ENCODE measurements at places on chromosomes 11 and 22.

GRCh38 chr11:70836071-70836470 lies 416.3 kb downstream of the SHANK2 start:
- DNase-seq, result no peak

DNA sequence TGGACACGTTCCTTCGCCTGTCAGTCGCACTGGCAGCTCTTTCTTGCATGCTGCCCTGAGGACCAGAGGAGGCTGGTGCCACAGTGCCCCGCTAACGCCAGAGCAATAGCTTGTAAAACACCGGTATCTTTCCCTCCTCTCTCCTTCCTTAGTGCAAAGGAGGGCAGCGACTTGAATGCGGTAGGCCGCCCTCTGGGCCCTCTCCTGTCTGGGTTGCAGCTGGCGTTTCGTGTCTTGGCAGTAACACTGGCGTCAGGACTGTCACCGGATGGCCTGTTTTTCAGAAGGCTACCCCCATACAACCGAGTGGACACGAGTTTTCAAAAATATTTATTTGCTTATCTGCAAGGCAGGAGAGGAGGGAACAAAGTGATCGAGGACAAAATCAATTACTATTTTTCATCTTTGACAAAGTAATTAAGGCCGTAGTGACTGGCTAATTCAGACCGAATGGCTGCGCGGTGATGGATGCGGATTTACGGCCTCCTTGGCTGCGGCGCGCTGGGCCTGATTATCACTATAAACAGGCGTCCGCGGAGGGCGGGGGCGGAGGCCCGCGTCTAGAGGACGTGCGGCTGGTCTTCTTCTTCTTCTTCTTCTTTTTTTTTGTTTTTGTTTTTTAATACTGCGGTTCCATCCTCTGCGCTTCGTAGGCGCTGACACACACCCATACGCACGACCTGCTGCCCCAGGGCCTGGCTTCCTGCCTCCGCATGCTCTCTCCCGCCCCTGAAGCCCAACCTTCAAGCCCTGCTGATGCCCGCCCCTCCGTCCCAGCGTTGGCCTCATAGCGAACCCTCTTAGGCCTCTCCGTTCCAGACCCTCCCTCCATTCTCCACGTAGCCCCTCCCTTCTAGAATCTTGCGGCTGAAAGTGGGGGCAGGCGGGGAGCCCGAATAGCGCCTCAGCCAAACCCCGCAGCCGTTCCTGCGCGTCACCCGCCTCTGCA lies 2.9 kb upstream of the SLC6A5 start:
- DNase-seq, result no peak

- no peak for DNase-seq
Observed at GRCh38 chr11:42255906-42256305, 796.5 kb upstream of the LRRC4C start.

- no peak for DNase-seq
Observed at GRCh38 chr11:124784051-124784450, 16.2 kb downstream of the MSANTD2 start.

- no peak for DNase-seq
Observed at GRCh38 chr11:134879341-134879740, 467.3 kb upstream of the B3GAT1 start.

DNA sequence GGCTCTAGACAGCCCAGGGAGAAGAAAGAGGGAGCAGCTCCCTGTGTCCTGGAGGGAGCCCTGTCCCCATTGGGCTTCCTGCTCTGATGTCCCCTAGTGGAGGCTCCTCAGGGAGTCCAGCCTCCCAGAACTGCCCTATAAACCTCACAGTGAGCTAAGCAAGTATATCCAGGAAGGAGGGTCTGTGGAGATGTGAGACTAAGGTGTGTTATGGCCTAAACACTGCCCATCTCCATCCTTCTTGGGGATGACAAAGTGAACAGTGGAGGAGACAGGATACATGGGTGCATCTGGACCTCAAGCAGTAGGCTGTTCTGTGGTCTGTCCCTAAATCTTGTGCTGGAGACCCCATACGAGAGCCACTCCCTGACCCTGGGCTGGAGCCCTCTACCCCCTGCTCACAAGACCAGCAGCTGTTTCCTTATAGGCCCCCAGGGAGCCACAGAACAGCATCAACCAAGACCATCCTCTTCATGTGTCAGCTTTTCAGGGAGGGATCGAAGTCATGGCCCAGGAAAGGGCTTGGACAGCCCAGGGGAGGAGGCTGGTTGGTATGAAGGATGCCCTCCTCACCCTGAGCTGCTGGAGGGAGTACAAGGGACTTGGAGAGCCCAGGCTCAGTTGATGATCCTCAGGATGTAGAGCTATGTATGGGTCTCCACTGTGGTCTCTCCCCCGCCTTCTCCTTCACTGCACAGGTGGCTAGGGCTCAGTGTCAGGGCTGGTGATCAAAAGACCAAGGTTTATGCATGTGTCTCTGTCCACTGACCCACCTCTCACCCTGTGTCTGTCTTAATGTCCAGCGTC lies 49.7 kb upstream of the TOP3B start:
- DNase-seq, result no peak

GRCh38 chr22:29623059-29623458 lies 19.6 kb downstream of the NF2 start:
- DNase-seq, result no peak

DNA sequence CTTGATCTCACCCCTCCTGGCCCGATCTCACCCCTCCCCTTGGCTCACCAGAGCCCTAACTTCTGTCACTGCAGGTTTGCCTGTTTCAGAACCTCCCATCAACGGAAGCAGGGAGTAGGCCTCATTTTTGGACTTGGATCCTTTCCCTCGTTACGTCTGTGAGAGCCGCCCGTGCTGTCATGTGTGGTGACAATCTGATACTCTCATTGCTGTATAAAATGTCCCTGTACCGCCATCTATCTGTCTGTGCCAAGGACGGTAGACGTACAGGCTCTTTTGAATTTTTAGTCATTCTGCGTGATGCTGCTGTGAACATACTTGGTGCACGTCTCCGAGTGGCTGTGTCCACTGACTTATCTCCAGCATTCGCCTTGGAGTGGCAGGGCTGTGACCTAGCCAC lies 1163.1 kb downstream of the BRD1 start:
- no peak for DNase-seq

- DNase-seq, result no peak
Observed at GRCh38 chr11:130999992-131000770, 83.9 kb upstream of the SNX19 start.

- DNase-seq, result no peak
Observed at GRCh38 chr22:25764270-25765015, 22.5 kb downstream of the MYO18B start.

Measured in stimulated activated CD8-positive, alpha-beta memory T cell treated with anti-CD3 and anti-CD28 coated beads, Interleukin-2, amount 100 ng/mL, for 1 hour (primary cell).